ENCODE measurements at places on chromosomes 2 and 18.
A peak's percentile ranks its signal among the peaks of the same experiment; 100 is the strongest.

DNA sequence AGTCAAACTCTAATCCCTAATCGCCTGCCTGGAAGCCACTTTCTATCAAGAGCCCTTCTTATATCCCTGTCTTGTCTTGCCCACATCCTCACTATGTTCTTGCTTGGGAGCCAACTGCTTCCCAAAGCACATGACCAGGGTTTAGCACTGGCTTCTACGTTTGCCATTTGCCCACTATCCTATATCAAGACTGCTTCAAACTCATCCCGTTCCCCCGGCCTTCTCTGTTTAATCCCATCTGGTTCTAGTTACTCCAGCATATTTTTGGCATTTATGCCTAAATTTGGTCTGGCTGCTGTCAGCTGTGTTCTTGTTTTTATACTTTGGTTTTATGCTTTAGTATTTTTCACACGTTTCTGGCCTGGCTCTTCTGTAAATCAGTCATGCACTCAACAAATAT is 40.2 kb downstream of the POLR1A start:
- DNase-seq, result no peak

DNA sequence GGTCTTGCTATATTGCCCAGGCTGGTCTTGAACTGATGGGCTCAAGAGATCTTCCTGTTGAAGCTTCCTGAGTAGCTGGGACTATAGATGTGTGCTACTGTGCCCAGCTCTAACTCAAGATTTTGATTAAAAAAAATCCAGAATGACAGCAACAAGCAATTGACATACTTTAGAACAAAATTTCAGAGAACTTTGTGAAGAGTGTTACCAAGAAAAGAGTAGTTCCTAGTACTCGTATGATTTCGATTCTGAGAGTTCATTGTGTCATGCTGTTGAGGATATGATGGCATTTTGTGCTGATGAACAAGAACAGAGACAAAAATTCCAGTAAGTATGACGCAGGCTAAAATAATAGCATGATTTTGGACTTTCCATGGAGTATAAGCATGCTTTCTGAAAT is 90.2 kb upstream of the TWSG1 start:
- DNase-seq, result no peak

GRCh38 chr2:191291471-191291870 is 46.3 kb downstream of the MYO1B start:
- DNase-seq, result no peak

- no peak for DNase-seq
Observed at GRCh38 chr2:219737270-219737691, 109.9 kb downstream of the SLC4A3 start.

DNA sequence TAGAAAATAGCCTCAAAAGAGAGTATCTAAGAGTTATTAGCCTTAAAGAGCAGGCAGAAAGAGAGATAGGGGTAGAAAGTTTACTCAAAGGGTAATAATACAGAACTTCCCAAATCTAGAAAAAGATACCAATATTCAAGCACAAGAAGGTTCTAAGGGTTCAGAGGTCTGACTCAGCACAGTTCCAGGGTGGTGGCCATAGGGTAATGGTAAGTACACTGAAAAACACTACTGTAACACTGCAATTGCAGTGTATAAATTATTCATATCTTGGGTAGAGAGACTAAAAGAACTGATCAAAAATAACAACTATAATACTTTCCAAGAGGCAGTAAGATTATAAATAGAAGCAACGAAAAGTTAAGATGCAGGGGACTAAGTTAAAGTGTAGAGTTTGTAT is 115.2 kb downstream of the ROCK1 start:
- DNase-seq, result no peak

DNA sequence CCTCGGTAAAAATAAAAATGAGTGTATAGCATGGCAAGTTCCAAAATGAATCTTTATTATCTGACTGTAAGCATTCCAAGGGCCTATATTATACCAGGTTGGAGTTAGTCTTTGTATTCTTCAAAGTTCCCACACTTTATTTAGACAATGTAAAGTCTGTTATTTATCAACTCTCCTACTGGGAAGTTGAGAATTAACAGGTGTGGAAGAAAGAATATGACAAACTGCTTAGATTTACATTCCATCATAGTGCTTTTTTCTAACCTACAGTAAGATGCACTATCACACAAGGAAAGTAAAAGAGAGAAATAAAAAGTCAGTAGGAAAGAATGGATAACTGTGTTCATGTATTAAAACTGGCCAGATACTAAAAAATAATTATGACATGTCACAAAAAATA is 93.3 kb downstream of the SESTD1 start:
- no peak for DNase-seq

DNA sequence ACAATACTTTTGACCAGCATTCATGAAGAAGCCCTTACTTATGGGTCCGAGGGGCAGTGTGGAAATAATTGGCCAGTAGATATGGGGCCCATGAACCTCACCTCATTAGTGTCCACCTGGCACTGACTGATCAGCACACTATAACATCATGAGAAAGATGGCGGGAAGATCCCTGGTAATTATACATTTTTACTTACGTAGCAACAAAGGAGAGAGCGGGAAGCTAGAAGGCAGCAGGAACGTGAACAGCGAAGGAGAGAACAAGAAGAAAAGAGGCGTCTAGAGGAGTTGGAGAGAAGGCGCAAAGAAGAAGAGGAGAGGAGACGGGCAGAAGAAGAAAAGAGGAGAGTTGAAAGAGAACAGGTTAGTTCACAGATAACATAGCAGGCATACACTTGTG is 136.0 kb upstream of the IL1R2 start:
- DNase-seq, result no peak

DNA sequence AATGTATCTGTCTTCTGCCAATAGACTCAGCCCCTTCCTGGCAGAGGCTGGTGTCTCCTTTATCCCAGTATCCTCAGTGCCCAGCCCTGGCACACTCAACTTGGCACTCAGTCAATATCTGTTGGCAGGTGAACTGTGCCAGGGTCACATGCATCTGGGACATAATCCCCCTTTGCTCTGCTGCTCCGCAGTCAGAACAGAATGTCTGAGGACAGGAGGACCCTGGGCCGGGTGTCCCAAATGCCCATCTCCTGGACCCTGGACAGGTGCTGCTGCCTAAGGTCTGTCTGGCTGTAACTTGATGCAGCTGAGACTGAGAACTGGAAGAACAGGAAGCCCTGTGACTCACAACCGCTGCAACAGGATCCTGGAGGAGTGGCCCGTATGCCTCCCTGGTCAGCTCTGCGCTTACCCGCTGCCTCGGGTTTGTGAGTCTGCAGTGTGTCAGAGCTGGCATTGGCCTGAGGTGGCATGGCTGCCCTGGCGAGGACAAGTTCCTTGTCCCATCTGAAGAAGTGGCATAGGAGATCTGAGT is 11.4 kb downstream of the HK2 start:
- DNase-seq, result peak; percentile 22

- DNase-seq, result no peak
Observed at GRCh38 chr2:113755035-113755834, 1.2 kb downstream of the SLC35F5 start.

DNA sequence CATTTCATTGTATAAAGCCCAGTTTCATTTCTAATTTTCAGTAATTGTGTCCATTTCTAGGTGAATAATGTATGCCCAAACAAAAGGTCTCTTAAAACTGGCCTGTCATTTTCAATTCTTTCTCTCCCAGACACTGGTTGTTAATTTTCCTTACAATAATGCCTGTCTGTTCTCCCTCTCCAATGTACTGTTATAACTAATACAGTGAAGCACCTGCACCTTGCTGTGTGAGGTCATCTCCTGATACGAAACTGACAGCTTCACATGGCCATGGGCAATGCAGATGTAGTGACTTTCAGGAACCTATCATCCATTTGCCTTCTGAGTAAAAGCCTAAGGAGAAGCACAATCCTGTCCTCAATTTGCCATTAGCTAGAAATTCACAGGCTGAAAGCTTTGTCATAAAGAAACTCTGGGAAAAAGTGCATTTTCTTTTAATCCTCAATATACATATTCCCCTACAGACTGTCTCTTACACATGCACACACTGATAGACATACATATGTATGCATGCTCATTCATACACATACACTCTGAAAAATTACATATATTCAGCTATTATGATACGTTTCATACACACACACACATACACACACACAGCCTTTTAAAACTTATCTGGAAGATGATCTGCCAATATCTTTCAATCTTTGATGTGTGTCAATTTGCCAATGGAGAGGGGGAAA is 1030.3 kb downstream of the TDRD15 start:
- DNase-seq, result no peak

DNA sequence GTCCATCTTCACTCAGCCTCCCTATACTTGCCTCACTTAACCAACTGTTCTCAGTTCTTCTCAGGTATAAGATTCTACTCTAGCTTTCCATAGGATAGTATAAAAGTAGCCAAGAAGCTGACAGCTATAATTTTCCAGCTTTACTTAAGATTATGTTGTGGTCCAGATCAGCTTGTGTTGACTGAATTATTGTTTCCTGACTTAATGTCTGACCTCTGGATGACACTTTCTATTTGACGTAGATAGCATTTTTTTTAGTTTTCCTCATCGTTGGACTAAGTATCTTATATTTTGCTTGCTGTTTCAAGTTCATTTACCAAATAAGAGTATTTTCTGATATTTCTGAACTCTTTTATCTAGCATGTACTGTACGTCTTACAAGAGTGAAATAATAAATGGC is 1272.5 kb upstream of the CDH2 start:
- DNase-seq, result no peak

- DNase-seq, result no peak
Observed at GRCh38 chr18:68925268-68925667, 127.4 kb downstream of the CCDC102B start.

DNA sequence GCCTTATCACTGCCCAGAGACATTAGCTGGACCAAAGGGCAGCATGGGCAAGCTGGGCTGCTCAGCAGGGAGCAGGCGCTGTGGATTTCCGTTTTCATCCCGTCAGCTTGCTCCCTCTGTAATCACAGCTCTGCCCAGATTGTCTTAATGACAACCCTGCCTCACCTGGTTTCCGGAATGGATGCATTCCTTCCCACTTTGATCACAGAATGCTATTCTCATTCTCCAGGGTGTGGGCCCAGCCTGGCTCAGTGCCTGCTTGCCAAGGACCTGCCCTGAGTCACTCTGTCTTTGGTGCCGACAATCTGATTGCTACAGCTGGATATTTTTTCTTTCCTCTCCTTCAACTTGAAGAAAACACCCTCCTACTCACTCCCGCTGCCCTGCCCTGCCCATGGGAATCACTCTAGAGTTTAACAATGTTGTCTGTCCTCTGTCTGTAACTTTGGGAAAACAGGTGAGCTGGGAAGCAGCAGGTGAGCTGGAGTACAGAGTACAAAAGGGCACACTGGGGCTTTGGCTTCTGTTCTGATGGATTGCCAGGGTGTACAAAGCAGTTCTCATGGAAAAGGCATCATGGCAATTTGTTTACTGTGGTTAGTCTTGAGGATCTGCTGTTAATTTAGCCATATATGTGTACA is 27.2 kb upstream of the FAM136A start:
- no peak for DNase-seq

DNA sequence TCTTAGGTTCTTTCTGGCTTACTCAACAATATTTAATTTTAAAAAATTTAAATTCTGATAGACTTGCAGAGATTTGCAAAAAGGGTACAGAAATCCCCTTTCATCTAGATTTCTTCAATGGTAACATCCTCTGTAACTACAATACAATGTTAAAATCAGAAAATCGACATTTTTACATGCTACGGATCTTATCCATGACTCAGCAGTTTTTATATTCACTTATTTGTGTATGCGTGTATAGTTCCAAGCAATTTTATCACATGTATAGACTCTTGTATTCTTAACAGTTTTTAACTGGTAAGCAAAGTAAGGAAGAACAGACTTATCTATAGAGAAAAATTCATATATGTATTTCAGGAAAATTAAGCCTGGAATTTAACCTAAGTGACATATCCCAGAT is 256.1 kb upstream of the MEX3C start:
- DNase-seq, result no peak

DNA sequence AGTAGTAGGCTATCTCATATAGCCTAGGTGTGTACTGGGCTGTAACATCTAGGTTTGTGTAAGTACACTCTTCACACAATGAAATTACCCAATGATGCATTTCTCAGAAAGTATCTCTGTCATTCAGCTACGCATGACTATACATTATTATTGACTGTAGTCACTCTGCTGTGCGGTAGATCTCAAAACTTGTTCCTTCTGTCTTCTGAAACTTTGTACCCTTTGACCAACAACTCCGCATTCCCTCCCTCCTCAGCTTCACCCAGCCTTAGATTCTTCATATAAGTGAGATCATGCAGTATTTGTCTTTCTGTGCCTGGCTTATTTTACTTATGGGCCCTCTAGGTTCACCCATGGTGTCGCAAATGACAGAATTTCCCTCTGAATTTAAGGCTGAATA is 49.0 kb downstream of the TAF1B start:
- no peak for DNase-seq

DNA sequence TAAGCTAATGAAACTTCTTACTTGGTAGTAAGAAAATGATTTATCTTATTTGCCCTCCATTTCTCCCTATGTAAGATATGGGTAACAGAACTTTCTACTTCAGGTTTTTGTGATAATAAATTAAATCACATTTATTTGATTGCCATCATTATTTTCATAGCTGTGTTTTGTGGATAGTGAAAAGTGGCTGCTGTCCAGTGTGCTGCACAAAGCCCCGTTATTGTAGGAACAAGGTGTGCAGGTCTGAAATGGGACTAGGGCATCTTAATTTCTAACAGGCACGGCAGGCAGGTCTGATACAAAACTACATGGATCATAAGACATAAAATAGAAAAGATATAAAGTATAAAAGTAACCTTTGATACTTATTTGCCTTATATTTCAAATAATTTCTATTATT is 51.6 kb upstream of the THSD7B start:
- DNase-seq, result no peak

- DNase-seq, result no peak
Observed at GRCh38 chr2:167342769-167343168, 454.5 kb downstream of the XIRP2 start.

- no peak for DNase-seq
Observed at GRCh38 chr2:31980674-31981356, 30.0 kb downstream of the MEMO1 start.

GRCh38 chr18:533995-534601 is 33.6 kb upstream of the COLEC12 start:
- DNase-seq, result no peak

- no peak for DNase-seq
Observed at GRCh38 chr2:39133215-39133851, 12.5 kb upstream of the SOS1 start.

GRCh38 chr2:127664065-127664894 is 11.1 kb downstream of the LIMS2 start:
- DNase-seq, result no peak

DNA sequence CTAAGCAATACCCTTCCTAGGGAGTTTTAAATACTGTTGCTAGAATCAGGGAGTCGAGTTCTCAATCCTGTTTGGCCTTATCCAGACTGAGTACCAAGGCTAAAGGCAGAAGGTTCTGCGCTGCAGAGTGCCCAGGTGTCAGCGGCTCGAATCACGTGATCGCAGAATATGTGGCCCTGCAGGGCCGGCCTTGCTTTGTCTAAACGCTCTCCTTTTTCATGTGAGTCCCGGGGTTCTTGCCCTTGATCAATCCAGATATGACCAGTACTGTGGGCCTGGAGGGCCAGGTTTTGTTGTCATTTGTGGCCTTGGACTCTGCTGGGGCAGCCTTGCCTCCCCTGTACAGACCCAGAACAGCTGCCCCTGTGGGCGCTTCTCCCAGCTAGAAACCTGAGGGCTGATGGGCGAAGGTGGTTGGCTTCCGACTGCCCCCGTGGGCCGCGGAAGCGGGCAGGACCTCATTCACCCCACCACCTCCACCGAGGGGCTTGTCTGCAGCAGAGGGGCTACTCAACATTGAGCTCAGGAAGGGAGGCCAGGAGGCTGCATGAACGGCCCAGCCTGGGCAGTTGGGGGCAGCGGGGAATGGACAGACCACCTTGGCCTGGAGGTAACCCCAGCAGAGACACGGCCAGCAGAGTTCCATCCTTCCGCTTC is 225.0 kb downstream of the ALPK2 start:
- no peak for DNase-seq

- no peak for DNase-seq
Observed at GRCh38 chr2:26623541-26624495, 17.3 kb downstream of the CIB4 start.

Data from stimulated activated CD4-positive, alpha-beta T cell treated with anti-CD3 and anti-CD28 coated beads, Interleukin-12 subunit alpha, Interleukin-12 subunit beta, amount 100 ng/mL, for 4 hours (primary cell).